ENCODE measurements at places on chromosomes 6 and 20.

DNA sequence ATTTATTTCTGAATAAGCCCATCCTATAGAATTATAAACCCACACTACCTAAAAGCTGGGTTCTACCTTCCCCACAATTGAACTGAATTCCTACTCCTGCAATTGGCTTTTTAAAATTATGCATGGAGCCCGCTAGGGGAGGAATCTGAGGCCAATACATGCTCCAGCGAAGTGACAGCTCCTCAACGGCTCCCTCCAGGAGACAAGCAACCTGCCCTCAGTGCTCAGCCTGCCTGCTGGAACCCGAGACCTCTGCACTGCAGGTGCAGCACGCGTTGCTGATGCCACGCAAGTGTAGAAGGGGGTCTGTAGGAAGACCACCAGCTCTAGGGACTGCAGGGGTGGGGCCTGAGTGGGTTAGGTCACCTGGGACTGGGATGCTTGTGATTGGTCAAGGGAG, 170.2 kb upstream of the CDYL start:
- H3K36me3 ChIP-seq, result no peaks in the 10 kb centered on the region
- H3K4me3 ChIP-seq, result no peak overlapping the region

DNA sequence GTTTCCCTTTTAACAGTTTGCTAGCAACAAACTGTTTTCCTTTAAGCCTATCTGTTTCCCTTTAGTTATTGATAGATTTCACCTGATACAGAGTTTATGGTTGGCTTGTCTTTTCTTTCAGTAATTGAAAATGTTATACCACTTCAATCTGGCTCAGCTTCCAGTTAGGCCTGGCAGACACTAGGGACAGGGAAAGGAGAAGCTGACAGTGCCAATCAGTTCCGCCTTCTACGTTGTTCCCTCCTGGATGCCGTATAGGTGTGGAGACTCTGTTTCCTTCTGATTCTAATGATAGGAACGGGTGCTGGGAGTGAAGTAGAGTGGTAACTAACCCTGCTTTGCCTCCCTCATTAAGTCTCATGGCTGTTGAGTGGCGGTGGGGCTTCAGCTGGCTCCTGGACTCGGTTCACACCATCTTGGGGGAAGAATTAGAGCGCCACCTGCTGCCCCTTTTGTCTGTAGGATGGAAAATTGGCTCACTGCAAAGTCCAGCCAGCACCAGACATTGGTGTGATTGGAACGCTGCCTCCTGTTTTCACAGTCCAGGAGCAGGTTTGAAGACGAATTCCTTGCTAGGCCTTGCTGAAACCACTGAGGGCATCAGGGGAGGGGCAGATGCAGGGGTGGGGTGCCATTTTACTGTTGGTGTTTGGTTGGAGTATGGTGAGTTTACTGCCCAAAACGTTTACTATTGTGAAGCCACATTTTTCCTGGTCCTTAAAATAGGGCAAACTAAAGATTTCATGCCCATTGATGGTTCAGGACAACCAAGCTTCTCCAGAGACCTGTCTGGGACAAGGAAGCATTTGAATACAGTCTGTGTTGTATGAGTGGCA, 1729.5 kb downstream of the GRIK2 start:
- DNase-seq, result peak; percentile 33
- H3K4me1 ChIP-seq, result no peaks in the 10 kb centered on the region
- no peaks in the 10 kb centered on the region for H3K36me3 ChIP-seq
- H3K27ac ChIP-seq, result no peak overlapping the region

- no peak for DNase-seq
- H3K27me3 ChIP-seq, result no peaks in the 10 kb centered on the region
- peaks cover 14% of the 10 kb centered on the region for H3K4me1 ChIP-seq
Measured at GRCh38 chr6:87791029-87791428, 89.0 kb upstream of the AKIRIN2 start.

GRCh38 chr6:110609101-110609500, 132.7 kb upstream of the SLC22A16 start:
- no peaks in the 10 kb centered on the region for H3K36me3 ChIP-seq
- DNase-seq, result no peak
- H3K4me1 ChIP-seq, result no peaks in the 10 kb centered on the region
- H3K27ac ChIP-seq, result no peak overlapping the region
- no peaks in the 10 kb centered on the region for H3K27me3 ChIP-seq
- no peak overlapping the region for H3K4me3 ChIP-seq
